ENCODE measurements at places on chromosomes 2 and 18.
A peak's percentile ranks its signal among the peaks of the same experiment; 100 is the strongest.

GRCh38 chr2:222671259-222672067 lies at the start of gene MOGAT1:
MOGAT1 (plus strand) TSS chr2:222671658; CDS start chr2:222671786, 128 bp downstream.
- peak; percentile 40 for DNase-seq

DNA sequence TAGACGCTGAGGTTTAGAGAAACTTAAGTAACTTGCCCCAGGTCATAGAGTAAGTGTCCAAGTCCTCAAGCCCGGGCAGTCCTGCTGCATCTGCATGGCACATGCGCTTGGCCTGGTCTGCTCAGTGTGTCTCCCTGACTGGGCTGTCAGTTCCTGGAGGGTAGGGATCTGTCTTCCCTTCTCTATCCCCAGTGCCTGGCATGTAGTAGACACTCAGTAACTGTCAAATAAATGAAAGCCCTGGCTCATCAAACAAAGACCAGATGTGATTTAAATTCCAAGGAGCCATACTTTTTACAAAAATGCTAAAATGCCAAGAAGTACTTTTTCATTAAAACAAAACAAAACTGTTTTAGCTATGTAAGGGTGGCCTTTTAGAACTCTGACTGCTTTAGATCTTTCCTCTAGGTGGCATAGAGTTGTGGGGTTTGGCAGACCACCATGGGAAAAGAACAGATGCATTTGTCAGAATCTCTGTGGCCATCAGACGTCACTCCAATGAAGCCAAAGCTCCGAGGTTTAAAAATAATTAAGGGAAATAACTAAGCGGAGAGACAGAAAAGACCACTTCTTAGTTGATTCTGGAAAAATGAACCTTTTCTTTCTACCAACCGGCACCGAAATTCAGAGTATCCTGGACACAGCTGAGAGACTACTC lies 34.0 kb downstream of the EPAS1 start:
- no peak for DNase-seq

DNA sequence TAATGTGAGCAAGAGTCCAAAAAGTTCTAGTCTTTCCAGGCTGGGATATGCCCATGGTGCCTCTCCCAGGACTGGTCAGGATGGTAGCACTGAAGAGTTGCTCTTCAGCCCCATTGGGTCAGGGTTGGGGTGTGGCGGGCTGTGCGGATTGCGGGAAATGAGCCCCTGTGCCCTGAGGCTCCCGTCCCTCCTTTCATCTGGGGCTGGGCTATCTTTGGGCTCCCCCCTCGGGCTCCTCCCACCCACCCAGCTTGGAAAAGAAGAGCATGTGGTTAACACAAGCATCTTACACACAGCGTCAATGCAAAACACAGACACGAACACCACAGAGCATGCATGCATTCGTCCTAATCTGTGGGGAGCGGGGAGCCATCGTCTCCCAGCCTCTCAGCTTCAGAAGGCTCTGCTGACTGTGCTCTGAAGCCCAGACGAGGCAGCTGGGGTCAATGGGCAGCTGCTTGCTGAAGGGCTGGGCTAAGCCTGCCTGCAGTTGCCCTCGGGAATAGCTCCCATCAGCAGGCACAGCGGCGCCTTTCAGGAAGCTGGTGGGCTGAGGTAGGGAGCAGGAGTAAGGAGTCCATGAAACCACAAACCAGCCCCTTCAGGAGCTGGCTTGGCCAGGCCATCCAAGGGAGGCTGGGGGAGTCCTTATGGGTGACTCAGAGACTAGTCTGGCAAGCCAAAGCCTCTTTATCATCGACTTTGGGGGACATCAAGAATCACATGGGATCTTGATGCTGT lies 112.9 kb downstream of the CLIP4 start:
- no peak for DNase-seq

- no peak for DNase-seq
Measured at GRCh38 chr2:177257471-177257870, 7.1 kb downstream of the NFE2L2 start.

- DNase-seq: peak; percentile 90
Measured at GRCh38 chr2:45771261-45771660, 119.8 kb downstream of the PRKCE start.

Data from NCI-H524 (cell line).